PC-9 (cell line): ENCODE measurements at places on chromosomes 16 and 17.

DNA sequence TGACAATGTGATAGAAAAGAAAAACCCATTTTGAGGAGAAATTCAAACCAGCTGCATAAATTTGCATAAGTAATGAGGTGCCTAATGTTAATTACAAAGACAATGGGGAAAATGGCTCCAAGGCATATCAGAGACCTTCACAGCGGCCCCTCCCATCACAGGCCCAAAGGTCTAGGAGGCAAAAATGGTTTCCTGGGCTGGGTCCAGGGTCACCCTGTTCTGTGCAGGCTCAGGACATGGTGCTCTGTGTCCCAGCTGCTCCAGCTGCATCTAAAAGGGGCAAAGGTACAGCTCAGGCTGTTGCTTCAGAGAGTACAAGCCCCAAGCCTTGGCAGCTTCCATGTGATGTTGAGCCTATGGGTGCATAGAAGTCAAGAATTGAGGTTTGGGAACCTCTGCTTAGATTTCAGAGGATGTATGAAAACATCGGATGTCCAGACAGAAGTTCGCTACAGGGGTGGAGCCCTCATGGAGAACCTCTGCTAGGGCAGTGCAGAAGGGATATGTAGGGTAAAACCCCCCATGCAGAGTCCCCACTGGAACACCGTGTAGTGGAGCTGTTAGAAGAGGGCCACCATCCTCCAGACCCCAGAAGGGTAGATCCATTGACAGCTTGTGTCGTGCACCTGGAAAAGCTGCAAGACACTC lies 40.6 kb downstream of the IKZF3 start:
- DNase-seq: no peak

GRCh38 chr16:50487528-50487927 lies 60.7 kb upstream of the NKD1 start:
- no peak for DNase-seq

GRCh38 chr16:65038100-65038499 lies 83.8 kb downstream of the CDH11 start:
- no peak for DNase-seq

- DNase-seq: no peak
Measured at GRCh38 chr17:72287586-72287985, 166.8 kb downstream of the SOX9 start.

- no peak for DNase-seq
Measured at GRCh38 chr16:13041646-13042290, 140.4 kb downstream of the SHISA9 start.

DNA sequence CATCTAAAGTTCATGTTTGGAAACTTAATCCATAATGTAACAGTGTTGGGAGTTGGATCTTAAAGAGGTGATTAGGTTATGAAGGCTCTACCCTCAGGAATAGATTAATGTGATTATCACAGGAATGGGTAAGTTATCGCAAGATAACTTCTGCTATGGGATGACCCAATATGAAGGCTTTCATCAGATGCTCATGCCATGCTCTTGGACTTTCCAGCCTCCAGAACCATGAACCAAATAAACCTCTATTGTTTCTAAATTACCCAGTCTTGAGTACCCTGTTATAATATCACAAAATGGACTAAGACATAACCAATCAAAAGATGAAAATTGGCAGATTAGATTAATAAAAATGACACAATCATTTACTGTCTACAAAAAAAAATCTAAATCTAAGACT lies 906.9 kb upstream of the SOX9 start:
- DNase-seq: no peak

DNA sequence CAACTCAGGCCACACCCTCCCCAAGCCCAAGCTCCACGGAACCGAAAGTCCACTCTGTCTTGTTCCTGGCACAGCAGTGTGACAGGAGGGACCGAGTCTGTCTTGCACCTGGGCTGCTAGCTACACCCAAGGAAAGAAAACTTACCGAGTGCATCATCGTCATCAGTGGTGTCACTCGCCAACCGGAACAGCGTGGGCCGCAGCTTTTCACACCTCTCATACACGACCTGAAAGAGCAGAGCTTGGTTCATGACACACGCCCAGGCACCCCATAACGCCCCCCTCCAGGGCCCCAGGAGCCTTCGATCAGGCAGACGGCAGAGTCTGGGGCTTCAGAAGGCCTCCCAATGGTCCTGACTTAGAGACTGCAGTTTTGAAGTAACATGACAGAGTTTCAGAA lies 27.5 kb downstream of the GGA2 start:
- no peak for DNase-seq

DNA sequence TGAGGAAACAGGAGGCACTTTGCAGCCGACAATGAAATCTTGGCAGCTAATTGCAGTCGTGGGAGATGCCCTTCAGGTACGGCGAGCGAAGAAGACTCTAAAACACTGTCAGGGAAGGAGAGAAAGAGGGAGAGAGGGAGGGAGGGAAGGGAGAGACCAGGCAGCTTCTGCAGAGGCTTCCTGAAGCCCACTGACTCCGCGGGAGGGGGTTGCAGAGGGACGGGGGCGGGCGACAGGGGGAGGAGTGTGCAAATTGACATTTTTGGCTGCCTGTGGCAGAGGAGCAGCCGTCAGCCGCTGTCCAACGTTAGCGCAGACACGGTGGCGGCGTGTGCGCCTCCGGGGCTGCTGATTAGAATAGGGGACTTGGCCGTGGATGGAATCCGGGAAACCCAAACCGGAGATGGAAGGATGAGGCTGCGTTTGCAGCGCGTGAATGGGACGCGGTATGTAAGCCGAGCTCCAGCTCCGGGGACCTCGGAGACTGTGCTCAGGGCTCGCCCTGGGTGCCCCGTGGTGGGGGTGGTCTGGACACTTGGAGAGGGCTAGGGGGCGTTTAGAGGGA lies 849.1 kb upstream of the RBFOX1 start:
- DNase-seq: no peak

DNA sequence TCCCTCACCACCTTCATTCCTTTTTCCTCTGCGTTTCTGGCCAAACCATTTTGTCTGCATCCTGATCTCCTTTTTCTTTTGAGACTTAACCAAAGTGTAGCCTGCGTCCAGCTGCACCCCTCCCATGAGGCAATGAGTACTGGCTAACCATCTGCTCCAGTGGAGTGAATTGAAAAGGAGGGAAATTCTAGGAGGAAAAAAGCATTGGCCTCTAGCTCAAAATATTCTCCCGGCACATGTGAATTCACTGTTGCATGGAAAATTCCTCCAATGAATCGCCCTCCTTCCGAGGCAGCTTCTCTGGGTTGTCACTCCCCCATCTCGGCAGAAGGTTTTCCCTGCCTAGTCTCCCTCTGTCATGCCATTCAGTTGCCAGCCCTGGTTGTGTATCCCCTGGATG lies 5.6 kb downstream of the RAP1GAP2 start:
- DNase-seq: no peak

GRCh38 chr17:39178536-39178935 lies 12.6 kb upstream of the ARL5C start:
- DNase-seq: peak; percentile 35

DNA sequence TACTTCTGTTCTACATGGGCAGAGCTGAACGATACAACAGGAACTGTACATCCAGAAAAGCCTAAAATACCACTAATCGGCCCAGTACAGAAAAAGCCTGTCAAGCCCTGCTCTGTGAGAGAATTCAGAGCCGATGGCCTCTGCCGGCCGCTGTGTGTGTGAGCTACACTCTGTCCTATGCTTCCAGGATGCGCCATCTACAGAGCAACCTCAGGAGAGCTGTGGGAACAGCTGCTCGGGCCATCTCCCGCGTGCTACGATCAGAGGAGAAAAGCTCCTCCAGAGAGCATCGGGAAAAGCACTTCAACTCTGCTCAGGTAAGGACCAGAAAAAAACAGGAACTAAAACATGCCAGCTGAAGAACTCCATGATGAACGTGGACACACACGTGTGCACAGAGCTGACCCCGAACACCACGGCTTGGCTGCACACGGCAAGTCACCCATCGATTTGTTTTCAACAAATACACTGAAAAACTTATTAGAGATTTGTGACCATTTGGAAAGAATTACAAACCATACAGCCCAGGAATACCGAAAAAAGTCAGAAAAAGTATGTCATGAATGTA lies 115.9 kb downstream of the ANKRD11 start:
- no peak for DNase-seq

DNA sequence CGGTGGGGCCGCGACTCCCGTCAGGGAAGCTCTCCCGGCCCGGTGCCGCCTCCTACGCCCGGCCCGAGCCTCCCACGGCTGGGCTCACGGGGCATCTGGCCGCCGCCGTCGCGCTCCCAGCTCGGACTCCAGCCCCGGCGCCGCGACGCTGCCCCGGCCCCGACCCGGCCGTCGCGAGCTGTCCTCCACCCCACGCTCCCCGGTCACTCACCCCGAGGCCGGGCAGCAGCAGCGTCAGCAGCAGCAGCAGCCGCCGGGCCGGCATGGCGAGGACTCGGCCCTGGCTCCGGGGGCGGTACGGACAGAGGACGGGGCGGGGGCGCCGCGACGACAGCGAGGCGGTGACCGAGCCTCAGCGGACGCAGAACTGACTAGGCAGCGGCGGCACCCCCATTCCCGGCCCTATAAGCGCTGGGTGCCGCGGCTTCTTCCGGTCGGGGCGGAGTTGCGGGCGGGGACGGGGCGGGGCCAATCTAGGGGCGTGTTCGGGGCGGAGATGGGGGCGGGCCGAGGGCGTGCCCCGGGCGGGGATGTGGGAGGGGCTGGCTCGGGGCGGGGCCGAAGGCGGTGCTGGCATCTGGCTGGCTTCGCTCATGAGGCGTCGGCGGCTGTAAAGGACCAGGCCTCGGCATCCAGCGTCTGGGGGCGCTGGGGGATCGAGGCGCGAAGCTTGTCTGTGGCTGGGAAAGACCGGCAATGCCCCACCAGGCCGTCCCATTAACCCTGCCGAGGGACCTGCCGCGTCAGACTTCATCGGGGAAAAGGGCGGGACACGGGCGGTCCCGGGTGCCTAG lies at the start of gene ERN1:
Gene ERN1, minus strand, starts transcription at position 380 of the 794 bp plus-strand sequence. Its CDS starts 115 bp downstream, at position 265.
- peak; percentile 94 for DNase-seq

- DNase-seq: no peak
Measured at GRCh38 chr16:86498671-86499439, 11.5 kb upstream of the FOXF1 start.

DNA sequence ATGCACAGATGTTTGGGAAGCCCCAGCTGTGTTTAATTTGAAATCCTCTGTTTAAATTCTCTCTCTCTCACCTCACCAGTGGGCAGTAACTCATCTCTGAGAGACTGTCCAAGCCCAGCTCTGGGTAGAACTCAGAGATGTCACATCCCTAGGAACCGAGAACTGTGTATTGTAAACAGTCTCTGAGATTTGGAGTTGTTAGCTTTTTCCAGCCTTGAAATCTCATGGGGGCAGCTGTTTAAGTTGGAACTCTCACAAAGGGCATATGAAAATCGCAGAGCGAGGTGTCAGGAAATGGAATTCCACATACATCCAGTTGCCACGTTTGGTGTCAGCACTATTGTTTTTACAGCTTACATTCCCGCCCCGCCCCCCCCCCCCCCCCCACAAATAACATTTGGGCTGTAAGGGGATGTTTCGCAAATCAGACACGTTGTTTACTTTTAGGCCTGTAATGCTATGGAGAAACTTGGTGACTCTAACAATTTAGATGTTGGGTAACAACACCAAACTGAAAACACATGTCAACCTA lies 34.3 kb downstream of the VPS35L start:
- no peak for DNase-seq

DNA sequence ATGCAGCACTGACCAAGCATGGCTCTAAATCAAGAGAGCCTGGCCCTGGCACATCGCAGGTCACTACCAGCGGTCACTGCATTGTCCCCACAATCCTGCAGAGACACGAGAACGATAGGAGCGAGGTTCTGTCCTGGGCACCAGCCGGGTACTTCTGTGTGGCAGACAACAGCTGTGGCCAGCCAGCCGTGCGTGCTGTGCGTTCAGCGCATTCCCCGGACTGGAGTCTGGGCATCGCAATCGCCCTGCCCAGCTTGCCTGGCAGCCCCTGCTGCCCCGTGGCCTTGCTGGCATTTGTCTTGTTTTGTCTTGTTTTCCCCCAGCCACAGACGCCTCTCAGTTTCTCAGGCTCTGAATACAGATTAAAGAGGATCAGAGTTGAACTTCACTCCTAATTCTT lies 33.9 kb downstream of the COTL1 start:
- DNase-seq: no peak

- DNase-seq: peak; percentile 16
Measured at GRCh38 chr17:47225436-47225858, 16.3 kb downstream of the MYL4 start.

- DNase-seq: no peak
Measured at GRCh38 chr17:79546386-79546785, 64.5 kb downstream of the RBFOX3 start.

DNA sequence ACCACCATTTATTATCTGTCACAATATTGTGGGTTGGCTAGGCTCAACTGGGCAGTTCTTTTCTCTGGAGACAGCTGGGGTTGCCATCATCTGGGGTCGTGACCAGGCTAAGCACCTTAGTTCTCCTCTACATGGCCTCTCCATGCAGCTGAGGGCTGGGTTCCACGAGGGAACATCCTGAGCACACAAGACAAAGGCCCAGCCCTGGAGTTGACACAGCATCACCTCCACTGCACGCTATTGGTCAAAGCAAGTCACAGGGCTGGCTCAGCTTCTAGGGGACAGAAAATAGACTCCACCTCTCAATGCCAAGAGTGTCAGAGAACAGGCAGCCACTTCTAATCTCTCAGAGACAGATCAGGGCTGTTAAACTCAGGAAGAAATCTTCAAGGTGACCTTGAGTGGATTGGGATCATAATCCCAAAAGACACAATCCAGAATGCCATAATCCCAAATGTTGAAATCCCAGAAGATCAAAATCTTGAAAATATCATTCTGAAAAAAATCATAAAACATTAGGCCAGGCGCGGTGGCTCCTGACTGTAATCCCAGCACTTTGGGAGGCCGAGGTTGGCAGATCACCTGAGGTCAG lies 13.0 kb upstream of the USP10 start:
- no peak for DNase-seq

GRCh38 chr16:90032674-90033331 lies 13.5 kb upstream of the DBNDD1 start:
- DNase-seq: no peak

DNA sequence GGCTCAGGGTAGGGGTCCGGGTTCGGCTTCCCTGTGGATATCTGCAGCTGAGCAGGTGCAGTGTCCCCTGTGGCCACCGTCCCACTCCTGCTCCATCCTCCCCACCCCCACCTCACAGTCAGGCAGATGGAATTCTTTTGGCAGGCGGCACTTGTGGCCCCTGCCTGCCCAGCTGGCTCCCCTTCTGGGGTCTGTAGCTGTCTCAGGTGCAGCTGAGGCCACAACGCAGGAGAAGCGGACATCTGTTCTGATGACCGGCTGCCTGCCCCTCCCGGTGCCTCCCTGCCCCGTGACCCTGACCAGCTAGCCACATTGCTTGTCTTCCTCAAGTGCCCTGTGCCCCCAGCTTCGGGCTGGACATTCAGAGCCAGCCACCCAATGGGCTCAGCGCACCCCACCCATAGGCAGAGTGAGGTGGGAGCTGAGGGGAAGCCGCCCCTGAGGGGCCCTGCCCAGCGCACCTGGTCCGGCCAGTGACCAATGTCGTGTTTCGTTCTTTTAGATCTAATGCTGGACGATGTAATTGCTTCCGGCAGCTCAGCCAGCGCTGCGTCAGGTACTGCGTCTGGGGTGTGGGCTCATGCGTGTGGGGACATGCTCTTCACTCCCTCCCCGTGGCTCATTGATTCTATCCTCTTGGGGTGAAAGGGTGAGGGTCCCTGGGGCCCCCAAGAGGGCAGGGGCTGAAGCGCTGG lies 25.2 kb upstream of the ABCC3 start:
- DNase-seq: no peak
